Activated CD4-positive, alpha-beta T cell treated with anti-CD3 and anti-CD28 coated beads, Interleukin-2, amount 50 U/mL, for 24 hours (primary cell): ENCODE measurements at places on chromosomes 2 and 18.
A peak's percentile ranks its signal among the peaks of the same experiment; 100 is the strongest.

GRCh38 chr18:53531896-53532295 lies 692.6 kb downstream of the MBD2 start:
- no peak for DNase-seq

DNA sequence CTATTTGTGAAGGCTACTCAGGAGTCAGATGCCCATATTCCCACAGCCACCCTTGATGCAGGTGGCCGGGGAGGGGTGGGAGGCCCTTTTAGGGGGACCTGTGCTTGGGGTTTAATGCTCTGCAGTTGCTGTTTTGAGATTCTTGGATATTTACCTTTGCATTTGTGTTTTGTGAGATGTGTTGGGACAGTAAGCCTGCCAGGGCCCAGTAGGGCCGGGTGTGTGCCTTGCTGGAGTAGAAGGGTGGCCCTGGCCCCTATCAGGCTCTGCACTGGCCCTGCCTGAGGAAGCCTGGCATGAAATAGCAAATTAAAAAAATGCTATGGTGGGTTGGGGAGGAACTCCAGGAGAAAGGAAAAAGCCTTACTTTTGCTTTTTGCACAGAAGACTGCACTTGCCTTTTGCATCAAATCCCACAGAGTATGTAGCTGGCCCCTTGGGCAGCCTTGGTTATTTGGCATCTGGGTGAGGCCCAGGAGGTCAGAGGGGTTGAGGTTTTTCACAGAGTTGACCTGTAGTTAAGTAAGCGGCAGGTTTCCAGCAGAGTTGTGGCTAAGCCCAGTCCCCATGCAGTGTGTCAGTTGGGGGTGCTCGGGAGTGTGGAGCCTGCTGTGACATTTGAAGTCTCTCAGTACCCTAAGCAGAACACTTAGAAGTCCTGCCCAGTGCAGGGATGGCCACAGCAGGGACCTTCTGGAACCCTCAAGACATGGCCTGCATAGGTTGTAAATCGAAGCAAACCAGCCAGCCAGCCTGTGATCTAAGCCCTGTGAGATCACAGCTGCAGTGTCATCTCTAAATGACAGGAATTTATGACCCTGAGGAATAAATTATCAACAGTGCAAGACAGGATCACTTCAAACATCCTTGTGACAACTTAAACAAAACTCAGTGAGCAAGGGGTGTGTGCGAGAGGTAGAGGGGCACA lies 68.8 kb downstream of the SH3RF3 start:
- no peak for DNase-seq

DNA sequence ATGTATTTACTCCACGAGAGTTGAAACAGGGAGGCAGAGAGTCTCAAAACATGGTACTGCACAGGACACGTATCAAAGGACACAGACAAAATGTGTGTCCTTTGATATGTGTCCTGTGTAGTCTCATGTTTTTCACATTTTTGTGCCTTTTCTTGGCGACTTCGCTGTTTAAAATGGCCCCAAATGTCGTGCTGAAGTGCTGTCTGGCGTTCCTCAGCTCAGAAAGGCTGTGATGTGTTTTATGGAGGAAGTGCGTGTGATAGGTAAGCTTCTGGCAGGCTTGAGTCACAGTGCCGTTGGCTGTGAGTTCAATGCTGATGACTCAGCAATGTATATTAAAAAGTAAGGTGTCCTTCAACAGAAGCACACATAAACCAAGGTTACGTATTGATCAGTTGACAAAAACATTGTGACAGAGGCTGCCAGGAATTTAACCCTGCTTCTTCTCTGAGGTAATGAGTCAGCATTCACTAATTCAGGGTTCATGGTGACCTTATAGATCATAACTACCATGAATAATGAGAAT lies 78.2 kb downstream of the DYSF start:
- no peak for DNase-seq

GRCh38 chr2:71503837-71504236 lies 50.5 kb downstream of the DYSF start:
- DNase-seq = no peak

DNA sequence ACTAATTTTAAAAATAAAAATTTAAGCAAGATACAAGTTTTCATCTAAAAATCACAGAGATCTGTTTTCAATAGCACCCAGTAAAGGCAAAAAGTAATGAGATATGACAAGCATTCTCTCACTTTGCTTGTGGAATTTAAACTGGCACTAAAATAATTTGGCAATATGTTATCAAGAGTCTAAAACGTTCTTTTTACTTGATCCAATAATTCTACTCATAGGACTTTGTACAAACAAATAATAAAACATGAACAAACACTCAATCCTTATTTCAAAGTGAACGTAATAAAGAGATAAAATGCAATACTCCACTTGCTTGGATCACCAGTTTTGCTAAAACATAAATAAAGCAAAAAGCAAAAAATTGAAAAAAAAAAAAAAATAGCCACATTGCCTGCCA lies 30.4 kb downstream of the PIAS2 start:
- no peak for DNase-seq

DNA sequence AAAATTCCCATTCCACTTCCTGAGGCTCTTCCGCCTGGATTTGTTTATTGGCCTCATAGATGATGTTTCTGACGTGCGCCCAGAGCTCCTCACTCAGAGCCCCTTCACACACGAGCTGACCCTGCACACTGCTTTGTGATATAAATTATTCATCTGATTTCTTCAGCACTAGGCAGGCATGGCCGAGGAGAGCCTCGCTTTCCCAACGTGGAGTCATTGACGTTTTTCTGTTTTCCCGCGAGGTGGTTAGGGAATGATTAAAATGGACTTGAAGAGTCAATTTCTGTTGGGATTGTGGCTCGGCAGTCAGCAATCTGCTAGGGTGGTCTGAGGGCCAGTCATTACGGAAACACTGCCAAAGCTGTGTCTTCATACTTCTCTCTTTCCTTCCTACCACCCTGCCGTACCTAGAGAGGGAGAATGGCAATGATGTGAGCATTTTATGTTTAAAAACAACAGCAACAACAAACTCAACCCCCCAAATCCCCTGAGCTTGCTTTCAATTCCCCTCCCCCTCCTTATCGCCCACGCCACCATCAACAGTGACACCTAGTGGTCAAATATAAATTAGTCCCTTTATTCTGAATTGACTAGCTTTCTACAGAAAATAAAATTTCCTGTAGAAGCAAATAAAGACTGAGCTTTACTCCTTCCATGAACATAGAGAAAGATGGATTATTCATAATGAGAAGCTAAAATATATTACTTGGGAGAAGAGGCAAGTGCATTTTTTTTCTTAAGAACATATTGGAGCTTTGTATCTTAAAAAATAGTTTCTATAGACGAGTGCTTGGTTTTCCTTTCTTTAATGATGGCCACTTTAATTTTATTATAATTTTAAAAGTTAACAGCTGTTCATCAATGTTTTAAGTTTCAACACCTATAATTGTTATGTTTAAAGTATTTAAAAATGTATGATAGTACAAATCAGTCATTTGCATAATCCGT lies 285.1 kb downstream of the MTX2 start:
- DNase-seq = peak; percentile 7
